ENCODE measurements at places on chromosomes 3 and 15.
A peak's percentile ranks its signal among the peaks of the same experiment; 100 is the strongest.

DNA sequence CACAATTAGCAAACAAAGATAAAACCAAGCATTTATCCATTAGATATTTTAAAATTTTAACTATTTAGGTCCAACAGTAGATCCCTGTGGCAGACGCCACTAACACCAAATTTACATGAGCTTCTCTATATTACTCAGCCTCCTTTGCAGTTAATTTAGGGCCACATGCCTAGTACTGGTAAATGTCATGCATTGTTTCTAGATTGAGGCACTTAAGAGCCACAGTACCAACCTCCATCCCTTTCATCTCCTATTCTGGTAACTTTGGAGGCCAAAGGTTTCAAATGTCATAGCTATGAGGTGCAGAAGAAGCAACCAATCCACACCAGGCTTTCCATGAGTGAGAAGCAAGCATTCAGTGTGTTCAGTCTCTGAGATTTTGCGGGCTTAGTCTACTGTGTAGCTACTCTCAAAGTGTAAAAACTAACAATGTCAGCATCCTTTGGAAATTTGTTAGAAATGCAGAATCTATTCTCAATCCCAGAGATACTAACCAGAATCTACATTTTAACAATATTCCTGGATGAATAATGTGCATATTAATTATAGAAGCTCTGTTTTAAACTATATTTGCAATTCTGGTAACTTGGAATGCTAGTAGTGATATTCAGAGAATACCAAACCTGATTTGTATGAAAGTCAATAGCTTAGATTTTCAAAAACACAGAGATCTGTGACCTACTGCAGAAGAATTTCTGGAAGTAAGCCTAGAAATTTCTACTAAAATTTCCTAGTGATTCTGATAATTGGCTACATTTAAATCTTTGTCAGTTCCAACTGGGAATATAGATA, 206.3 kb upstream of the CD96 start:
- DNase-seq: no peak

DNA sequence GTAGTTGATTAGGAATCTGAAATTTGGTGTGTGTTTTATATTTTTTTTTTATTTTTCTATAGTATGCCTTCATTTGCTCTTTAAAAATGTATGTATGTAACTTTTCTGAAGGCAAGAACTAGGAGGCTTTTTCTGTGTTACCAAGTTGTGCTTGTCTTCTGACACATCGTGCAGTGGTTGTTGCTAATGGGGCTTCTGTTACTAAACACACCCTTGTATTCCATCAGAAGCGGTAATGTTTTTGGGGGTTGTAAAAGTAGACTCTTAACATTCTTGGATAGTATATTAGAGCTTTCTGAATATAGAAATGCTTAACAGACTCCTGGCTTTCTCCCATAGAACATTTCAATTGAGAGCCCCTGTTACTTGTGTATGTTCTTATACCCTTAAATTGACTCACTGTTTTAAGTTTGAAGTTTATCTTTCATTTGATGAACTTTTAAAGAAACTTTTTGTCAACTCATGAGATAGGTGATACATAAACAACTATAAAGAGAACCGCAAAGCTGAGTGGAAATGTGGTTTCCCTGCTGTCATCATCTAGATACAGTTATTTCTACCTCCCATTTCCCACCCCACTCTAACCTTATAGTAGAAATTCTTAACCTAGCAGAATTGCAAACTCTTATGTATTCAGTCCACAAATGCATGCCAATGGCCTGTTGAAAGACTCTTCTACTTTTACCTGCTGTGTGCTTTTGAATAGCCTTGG, 2.5 kb downstream of the TIPARP start:
- no peak for DNase-seq

GRCh38 chr3:189322339-189322738, 150.6 kb downstream of the TPRG1 start:
- no peak for DNase-seq

GRCh38 chr15:68318008-68318835, 40.7 kb downstream of the FEM1B start:
- no peak for DNase-seq

DNA sequence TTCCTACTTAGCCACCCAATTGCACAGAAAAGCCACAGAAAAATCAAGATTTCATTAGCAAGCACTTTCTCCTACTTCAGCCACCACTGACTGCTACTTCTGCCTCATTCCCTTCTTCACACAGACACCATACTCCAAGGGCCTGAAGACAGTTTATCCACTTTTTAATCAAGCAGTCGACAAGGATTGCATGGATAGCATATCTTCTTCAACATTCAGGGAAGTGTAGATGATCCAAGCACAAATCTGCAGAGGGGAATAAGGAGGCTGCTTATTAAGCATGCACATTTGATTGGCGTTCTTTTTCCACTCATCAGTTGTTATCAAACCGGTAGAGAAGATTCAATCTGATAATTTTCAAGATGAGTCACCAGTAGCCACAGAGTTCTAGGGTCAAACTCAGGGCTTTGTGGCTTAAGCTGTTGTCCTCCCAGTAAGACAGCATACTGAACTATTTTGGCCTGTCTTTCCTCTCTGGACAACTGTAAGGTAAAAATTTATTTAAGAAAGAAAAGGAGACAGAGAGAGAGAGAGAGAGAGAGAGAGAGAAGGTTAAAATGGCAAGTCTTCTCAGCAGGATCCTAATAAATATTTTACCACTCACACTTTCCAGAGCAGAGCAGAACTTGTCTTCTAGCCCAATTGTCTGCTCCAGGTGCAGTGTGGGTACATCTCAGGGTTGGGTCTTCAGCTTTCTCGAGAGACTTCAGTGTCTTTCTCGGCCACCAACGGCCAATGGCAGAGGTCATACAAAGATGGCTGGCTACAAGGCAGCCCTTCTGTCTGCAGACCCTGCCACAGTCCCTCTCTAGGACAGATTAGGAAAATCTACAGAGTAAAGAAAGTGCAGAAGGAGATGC, 80.6 kb upstream of the BHLHE40 start:
- peak; percentile 24 for DNase-seq

- no peak for DNase-seq
Observed at GRCh38 chr3:60847791-60848190, 403.5 kb downstream of the FHIT start.

GRCh38 chr3:197496746-197497125, 59.0 kb downstream of the BDH1 start:
- DNase-seq: no peak

- peak; percentile 18 for DNase-seq
Observed at GRCh38 chr15:51796847-51797401, 32.5 kb upstream of the TMOD3 start.
